ENCODE measurements at places on chromosomes 16 and 17.

- no peak for DNase-seq
Measured at GRCh38 chr16:85215478-85216118, 103.3 kb upstream of the CIBAR2 start.

- no peak for DNase-seq
Measured at GRCh38 chr17:64378890-64379354, 11.7 kb downstream of the PECAM1 start.

DNA sequence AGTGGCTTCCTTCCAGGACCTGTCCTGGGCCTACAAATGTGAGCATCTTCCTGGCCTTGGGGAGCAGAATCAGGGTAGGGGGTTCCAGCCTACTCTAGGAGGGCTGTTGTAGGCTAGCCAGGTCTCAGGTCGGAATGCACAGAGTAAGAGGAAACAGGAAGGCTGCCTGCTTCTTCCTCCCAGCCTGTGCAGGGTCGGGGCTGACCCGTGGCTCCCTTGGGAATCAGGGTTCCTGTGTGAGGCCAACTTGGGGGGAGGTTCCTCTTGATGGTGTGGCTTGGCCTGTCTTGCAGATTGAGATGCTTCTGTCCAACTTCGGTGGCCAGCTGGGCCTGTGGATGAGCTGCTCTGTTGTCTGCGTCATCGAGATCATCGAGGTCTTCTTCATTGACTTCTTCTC is 32.3 kb downstream of the SCNN1G start:
- DNase-seq: no peak

DNA sequence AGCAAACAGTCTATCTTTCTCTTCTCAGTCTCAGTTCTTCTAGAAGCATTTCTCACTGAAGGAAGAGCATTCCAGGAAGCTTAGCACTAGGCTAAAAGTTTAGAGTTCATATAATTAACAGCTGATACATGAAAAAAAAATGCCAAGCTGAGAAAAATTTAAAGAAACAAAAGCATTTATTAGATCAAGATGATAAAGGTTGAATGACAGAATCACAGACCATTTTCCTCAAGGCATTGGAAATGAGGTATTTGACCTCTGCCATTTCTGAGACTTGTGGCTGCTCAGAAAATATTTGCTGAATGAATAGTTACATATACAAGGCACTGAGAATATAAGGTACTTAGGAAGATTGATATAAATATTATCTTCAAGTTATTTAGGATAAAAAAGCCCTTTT is 901.6 kb upstream of the GOT2 start:
- DNase-seq: no peak

DNA sequence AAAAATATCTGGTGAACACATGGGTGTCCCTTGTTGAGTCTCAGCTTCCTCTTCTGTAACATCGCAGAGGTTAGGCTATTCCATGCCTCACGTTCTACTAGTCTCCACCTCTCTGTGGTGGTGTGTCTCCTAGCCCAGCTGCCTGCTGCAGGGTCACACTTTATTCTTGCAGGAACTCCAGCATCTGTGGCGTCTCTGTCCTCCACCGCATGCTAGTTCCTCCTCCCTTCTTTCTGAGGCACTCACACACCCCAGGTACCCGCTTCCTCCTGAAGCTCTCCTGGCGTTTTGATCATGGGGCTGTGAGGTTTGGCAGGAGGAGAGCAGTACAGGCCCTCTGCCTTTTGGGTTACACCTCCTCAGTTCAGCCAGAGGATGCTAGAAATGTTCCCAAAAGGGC is 9.9 kb upstream of the TEX2 start:
- DNase-seq: no peak

DNA sequence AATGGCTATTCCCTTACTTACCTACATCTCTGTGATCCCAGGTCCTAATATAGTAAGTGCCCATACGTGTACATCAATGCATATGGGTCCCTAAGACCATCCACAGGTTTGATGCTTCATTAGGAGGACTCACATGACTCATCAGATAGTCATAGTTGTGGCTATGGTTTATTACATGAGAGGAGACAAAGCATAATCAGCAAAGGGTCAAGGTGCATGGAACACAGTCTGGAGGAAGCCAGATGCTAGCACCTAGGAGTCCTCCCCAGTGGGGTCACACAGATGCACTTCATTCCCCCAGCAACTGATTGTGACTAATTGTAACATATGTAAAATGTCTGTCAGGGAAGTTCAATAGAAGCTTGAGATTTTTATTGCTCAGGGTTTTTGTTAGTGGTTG is 42.8 kb downstream of the PHKB start:
- DNase-seq: no peak

DNA sequence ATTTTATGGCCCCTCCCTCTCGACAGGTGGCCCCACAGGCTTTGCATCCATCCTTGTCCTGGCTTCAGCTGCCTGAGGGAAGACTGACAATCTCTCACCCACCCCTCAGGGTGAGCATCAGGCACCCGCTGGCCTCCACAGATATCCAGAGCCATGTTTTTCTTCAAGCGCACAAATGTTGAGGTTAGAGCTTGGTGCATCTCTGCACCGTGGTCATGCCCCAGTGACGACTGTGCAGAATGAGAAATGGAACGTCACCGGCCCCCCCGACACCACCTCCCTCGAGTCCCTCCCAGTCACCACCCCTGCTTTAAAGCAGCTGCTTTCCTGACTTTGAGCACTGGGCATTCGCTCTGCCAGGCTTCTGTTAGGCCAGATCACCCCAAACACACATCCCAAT is 19.8 kb upstream of the TIMP2 start:
- no peak for DNase-seq

GRCh38 chr17:57580055-57580739 is 164.9 kb downstream of the CCDC182 start:
- no peak for DNase-seq

DNA sequence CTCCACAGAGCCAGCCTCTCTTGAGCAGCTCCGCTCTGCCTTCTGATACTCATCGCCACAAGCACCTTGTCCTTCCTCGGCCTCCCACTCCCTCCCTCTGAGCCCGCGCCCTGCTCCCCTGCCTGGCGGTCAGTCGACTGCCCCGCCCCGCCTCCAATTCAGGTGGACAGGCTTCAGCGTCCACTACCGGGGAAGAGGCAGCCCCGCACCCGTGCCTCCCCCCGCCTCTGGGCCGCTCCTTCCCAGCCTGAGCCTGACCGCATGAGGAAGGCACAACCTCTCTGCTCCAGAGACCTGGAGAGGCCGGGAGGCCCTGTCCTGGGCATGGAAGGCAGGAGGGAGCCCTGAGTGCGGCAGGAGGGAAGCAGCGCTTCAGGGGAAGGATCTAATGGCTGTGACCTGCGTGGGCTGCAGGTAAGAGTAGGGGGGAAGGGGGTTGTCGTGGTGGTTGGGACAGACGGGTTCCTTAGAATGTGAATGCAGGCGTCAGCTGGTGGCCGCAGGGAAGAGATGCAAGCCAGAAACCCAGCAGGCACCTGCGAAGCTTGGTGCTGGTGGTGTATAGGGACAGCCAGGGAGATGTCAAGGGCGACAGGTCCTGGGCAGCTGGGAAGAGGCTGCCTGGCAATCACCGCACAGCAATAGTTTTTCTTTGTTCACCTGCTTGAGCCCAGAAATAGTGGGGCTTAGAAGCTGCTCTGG is 3.0 kb upstream of the SLC6A4 start:
- no peak for DNase-seq

DNA sequence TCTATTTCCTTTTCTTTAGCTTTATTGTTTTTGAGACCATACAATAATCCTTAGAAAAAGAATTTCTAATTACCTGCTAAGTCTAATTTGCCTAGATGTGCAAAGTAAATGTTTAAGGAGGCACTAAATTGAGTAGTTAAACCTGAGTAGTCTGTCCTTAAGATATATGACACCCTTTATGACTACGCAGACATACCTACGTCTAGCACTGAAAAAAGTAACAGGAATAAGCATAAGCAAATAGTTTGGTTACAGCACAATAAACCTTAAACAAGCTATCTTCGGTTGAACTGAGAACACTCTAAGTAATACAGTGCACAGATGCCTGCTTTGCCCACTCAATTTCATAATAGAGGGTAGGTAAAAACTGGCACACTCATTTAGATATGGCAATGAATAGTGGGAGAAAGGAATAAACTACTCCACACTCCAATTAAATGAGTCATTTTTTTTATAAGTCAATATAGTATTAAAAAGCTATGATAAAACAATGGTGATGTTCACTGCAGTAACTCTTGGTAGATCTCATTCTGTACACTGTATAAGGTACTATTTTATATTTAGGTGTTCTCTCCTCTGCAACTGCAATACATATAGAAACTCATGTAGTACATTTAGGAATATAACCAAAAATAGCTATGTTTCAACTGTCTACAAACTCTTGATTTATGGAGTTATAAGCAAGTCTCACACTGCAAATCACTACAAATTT is 19.7 kb upstream of the INTS2 start:
- DNase-seq: no peak

DNA sequence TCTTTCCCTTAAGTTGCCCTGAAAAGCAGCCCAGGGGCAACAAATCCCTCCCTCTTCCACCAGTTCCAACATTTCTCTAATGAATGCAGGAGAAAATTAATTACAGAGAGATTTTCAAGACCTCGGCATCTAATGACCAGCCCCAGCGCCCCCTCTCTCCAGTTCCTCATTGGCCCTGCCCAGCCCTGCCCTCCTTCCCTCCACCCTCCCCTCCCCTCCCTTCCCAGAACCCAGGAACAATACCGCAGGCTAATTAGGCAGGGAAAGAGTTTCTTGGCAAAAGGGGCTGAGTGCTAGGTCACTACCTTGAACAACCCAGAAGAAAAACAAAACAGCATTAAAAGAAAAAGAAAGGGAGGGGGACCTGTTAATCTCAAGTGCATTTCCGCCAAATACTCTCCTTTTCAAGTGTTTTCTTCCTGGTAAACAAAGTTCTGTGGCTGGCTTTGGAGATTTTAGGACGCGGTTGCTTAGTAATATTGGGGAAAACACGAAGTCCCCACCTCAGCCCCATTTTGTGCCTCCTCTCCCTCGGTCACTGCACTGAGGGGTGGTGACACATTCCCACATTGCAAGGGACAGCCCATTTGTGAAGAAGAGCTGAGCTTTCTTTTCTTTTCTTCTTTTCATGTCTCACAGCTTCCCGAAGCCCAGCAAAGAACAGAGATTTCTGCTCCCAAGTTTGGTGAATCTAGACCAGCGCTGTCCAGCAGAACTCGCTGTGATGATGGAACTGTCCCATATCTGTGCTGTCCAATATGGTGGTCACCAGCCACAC is 215.4 kb downstream of the SOX9 start:
- no peak for DNase-seq

- no peak for DNase-seq
Measured at GRCh38 chr16:56686758-56687157, 4.5 kb downstream of the MT1X start.
